ENCODE measurements at places on chromosomes 2 and 18.

DNA sequence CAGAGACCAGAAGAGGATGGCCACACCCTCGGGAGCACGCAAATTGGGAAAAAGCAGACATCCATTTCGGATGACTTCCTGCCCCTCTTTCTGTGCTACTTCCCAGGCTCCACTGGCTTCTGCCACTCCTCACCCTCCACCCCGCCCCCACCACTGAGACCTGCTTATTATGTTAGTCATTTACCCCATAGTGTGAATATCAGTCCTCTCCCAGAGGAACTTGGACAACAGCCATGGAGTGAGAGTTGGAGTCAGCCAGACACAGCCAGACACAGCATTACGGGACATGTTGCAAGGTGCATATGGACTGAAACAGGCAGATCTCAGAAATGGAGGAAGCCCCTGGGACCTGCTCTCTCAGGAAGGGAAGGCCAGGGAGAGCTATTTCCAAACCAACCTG, 51.8 kb downstream of the CTIF start:
- DNase-seq = no peak

- DNase-seq = no peak
These were observed 6.1 kb downstream of the FAM124B start for GRCh38 chr2:224395620-224396390.

DNA sequence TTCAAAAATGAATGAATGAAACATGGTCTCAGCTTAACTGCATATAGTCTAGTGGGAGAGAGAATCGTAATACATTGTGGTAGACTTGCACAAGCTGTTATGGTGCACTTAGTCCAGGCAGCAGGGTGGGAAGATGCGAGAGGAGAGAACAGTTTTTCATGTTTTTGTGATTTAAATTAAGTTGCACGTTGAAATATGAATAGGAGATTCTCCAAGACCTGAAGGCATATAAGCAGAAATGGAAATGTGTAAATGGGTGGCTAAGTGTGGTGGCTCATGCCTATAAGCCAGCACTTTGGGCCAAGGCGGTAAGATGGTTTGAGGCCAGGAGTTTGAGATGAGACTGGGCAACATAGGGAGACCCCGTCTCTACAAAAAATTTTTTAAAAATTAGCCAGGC, 60.5 kb downstream of the TMEM185B start:
- DNase-seq = no peak

DNA sequence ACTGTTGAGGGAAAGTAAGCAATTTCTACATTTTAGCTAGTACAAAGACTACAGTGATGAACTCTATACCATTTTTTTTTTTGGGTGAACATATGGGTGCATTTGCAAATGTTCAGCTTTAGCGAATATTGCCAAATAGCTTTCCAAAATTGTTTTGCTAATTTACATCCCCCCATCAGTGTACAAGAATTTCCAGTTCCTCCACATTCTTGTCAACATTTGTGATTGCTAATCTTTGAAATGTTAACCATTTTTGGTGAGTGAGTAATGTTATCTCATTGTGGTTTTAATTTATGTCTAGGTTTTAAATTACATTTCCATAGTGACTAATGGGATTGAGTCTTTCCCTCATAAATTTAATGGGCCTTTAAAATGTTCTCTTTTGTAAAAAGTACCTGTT, 16.4 kb upstream of the CNRIP1 start:
- no peak for DNase-seq

DNA sequence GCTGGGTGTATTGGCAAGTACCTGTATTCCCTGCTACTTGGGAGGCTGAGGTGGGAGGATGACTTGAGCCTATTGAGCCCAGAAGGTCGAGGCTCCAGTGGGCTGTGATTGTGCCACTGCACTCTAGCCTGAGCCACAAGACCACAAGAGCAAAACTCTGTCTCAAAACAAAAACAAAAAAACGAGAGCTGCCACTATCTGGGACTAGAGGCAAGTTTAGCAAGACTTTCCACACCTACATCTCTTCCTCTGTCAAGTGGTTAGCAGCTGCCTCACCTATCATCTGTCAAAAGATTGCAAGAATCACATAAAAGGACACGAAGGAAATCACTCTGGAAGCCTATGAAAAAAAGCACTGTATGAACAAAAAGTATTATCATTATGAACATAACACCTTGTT, 55.2 kb upstream of the RIOK3 start:
- no peak for DNase-seq

DNA sequence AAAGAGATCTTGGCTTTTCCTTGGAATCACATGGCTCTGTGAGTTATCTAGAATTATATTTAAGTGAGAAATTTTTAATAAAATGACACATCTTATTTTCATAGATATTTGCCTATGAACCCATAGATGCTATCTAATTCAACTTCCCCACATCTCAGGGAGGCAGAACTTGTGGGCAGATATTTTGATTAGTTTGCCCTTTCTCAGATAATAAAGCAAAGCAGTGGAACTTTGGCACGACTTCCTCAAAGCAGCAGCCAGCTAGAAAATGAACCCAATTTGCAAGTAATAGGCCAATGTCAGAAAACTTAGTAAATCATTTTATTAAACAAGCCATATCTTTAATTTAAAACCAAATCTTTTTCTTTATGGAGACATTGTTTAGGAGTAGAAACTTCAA, 32.7 kb downstream of the RAB27B start:
- DNase-seq = no peak

GRCh38 chr18:10094154-10094553, 180.3 kb downstream of the VAPA start:
- DNase-seq = no peak

DNA sequence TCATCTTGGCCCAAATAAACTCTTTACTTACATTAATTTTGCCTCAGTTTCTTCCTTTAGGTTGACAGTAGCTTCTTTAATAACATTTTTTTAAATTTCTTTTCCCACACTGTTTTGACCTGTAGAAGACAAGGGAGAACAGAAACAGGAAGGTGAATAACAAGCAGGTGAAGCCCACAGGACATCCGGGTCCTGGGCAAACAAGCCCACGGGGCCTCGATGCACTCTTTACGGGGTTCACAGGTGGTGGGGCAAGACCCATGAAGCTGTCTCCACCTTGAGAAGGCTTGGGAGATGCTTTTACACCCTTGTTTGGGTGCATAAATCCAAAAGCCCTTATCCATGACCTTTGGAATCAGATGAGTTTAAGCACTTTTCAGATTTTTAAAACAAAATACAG, 301.0 kb upstream of the MGAT5 start:
- DNase-seq = no peak

All from stimulated activated CD4-positive, alpha-beta T cell treated with anti-CD3 and anti-CD28 coated beads, Interleukin-15, amount 100 ng/mL, for 1 hour (primary cell).